ENCODE measurements at places on chromosomes 2 and 18.

DNA sequence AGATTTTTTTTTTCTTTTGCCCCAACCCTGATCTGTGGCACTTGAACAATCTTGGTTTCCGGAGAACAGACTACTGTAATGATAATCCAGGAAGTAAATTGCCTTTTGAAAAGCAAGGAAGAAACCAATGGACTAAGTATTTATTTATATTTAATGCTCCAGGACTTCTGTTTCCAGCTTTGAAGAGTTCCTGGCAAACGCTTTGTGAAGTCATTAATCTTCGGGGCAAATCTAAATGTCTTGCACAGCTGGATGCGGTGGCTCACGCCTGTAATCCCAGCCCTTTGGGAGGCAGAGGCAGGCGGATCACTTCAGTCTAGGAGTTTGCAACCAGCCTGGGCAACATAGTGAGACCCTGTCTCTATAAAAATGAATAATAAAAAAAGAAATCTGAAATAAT lies 135.1 kb upstream of the GATA6 start:
- DNase-seq, result no peak

- no peak for DNase-seq
Measured at GRCh38 chr2:203662951-203663350, 43.5 kb upstream of the CD28 start.

DNA sequence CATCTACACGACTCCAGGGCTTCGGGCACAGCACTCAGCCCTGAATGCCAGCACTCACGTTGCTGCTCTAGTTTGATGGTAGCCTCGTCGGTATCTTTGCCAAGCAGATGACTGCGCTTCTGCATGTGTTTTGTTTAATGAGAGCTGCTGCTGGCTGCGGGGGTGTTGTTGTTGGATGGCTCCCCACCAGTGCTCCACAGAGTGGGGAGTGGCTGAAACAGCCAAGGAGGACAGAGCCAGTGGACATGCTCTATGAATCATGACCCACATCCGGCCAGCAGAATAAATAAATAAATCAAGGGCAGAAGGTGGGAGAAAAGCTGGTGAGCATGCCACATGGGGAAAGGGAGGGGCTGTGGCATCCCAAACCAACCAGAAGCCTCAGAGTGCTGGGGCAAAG lies 131.2 kb upstream of the SOX11 start:
- no peak for DNase-seq

DNA sequence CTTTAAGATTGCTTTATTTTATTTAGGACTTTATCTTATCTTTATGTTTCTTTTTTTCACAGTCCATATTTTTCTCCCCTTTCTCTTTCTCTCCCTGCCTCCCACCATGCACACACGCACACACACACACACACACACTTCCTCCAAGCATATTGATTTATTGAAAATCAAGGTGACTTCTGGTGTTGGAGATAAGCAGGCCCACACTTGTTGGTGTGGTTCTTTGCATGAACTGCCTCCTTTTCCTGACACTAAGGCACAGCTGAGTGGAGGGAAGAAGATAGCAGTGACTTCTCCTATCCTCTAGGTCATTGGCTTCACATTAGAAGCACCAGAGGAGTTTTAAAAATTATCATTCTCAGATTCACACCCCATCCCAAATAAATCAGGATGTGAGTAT lies 18.0 kb downstream of the TBR1 start:
- DNase-seq, result no peak

- no peak for DNase-seq
Measured at GRCh38 chr2:98517636-98518035, 73.0 kb downstream of the INPP4A start.

DNA sequence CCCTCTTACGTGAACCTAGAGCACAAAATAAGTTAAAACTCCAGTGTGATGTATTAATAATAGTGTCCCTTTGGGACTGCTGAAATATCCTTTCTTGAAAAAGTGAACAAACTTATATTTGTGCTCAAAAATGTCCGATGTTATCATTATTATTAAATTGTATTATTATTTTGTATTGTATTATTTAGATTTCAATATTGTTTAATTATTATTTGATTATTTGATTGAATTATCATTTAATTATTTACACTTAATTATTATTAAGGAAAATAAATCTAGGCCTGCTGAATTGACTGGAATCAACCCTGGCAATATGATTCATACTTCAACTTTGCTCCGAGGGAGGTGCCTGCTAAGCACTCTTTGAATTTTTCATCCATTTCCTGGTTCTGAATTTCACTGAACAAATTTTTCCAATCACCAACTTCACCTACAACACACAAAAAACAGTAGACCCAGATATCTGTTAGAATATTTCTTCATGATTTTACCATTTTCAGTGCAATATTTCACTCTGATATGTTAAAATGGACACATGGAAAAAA lies 10.9 kb upstream of the EIF2AK2 start:
- DNase-seq, result no peak

DNA sequence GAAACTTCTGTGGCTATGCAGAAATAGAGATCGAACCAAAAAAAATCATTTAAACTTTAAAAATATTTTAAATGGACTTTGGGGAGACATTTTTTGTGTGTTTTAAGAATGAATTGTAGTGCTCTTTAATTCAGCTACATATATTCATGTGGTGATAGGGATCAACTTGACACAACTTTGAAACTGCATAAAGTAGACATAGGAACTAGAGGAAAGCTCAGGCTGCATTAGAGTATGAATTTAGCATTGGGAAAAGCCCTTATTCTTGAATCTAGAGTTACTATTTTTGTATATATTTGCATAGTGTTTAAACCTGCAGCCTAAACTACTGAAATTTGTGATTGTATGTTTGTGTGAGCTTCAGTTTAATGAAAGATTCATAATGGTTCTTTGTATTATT lies 78.3 kb downstream of the SLC39A10 start:
- no peak for DNase-seq

DNA sequence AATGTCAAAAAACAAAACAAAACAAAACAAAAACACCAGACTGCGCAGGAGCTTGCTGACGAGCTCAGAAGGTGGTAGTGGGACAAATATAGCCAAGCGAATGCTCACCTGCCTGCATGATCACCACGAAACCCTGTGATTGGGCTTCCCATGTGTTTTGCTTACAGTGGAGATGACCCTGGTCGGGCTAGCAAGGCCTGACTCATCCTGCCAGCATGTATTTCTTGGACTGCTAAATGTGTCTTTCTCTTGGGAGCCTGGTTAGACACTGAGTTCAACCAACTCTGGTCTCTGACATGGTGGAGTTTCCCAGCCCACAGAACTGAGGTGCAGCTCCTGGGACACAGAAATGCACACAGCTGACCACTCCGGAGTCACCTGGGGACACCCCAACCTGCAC lies 30.7 kb upstream of the DUSP2 start:
- DNase-seq, result no peak

- no peak for DNase-seq
Measured at GRCh38 chr18:21968338-21968737, 201.1 kb upstream of the GATA6 start.

- DNase-seq, result no peak
Measured at GRCh38 chr2:8110716-8111115, 571.1 kb upstream of the ID2 start.

- no peak for DNase-seq
Measured at GRCh38 chr2:195411219-195411687, 245.8 kb upstream of the SLC39A10 start.

DNA sequence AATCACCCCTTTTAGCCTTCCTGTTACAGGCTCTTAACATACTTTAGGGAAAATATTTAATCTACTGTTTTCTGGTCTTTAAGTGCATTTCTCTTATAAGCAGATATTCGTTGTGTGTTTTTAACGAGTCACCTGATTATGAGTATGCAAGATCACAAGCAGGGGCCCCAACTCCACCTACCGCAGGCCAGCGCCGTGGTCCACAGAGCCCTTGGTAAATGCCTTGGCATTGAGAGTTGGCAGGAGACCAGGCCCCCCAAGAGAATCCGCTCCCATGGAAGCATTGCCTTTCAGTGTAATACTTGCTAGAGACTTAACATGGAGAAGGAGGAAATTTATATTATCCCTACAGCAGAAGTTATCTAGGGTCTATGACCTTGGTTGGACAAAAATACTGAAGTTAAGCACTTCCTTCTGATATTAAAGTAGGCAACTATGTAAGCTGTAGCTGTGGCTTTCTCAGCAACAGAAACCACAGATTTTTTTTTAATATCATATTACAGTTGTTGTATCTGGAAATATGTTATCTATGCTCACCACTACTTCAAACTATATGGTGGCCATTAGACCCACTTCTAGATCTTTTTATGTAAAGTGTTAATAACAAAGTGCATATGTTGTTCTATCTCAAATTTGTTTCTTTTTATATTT lies 241.8 kb upstream of the MGAT5 start:
- DNase-seq, result no peak

GRCh38 chr2:21710496-21710895 lies 586.7 kb downstream of the TDRD15 start:
- no peak for DNase-seq

GRCh38 chr2:187500585-187501359 lies 52.7 kb upstream of the CALCRL start:
- DNase-seq, result no peak

- no peak for DNase-seq
Measured at GRCh38 chr2:225354281-225354774, 45.2 kb upstream of the NYAP2 start.

DNA sequence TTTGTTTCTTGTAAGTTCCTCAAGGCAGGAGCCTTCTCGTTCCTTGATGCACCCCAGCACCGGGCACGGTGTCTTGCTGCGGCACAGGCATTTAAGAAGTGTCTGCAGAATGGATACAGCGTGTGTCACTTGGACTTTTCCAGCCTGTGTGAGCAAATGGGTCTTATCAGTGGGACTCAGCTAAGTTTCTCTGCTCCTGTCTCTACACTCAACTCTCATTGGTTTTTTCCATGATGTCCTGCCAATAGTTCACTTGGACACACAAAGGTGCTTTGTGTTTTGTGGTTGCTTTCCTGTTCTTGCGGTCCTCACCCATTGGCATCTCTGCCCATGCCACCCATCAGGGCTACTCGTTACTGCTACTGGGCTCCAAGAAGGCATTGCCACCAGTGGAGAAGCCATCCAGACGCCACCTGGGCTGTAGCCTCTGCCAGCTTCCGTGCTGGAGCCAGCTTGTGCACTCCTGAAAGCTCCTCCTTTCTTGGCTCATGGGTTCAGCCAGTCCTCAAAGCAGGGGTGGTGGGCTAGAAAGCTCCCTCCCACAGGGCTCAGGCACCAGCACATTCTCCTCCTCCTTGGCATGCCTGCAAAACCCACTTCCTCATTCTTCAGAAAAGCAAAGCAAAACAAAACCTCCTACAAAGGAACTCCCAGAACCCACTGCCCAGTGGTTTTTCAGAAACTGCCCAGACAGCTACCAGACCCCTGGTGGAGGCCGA lies 41.4 kb downstream of the IL1R2 start:
- peak; percentile 12 for DNase-seq

DNA sequence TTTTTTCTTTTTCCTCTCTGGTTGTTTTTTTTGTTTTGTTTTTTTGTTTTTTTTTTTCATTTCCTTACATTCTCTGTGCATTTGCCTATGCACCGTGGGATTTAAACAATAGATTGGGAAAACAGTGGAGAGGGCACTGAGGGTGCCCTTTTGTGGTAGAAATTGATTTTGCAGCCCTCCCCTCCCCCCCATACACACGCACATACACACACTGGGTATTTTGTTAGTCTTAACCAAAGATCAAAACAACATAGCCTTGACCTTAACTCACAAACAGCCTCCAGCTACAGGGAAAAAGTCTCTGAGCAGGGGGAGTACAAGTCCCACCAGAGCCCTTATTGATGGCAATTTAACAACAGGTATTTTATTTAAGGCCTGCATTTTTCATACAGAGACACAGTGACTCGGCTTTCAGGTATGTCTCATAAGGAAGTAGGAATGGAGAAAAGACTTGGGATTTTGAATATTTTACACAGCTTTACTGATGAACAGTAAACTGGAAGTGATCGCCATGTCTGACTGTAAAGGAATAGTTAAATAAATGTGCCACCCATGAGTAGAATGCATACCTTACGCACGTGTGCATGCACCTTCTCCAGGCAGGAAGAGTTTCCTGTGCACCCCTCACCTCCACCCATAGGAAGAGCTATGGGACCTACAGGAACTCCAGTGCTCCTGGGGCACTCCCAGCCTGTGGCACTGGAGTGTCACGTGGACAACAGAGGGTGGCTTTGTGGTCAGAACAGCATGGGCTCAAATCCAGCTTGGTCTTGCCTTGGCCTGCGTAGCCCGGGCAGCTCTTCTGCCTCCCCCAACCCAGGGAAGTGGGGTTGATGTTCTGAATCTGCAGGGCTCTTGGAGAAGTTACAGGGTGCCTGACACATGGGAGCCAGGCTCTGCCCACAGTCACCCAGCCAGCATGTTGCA lies 266.4 kb downstream of the ANAPC1 start:
- no peak for DNase-seq

DNA sequence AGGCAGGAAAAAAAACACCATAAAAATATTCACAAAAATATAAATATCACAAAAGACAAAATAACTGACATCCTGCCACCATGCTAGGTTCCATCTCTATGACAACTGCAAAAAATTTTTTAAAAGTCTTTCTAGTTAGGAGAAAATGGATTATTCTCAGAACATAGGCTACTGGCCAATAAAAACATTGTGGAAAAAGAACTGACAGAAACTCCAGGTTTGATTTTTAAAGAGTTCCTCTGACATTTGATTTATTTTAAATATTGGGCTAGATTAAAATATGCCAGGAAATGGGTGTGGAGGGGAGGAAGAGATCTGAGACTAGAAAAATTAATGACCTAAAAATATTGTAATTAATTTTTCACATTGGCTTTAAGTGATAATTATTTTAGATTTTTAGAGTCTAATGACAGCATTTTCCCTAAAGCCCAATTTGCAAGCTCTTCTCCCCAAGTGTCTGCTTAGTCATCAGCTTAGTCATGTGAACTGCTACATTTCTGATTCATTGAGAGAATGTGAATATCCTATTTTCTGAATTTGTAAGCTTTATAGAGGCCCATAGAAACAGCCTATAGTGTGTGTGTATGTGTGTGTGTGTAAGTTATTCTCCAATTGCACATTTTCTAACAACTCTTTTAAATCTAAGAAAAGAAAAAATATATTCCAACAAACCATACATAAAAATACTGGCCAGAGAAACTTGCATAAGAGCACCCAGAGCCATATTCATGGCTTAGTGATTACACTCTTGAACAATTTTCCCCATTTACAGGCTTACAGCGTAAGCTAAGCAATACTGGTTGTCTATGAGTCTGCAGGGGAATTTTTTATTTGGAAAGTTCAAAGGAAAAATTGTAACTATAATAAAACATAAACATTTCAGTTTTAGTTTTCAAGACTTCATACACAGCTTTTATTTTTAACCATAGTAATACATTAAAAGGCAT lies 48.4 kb downstream of the TMEFF2 start:
- DNase-seq, result no peak

GRCh38 chr2:167822690-167823465 lies 424.5 kb downstream of the STK39 start:
- DNase-seq, result no peak

DNA sequence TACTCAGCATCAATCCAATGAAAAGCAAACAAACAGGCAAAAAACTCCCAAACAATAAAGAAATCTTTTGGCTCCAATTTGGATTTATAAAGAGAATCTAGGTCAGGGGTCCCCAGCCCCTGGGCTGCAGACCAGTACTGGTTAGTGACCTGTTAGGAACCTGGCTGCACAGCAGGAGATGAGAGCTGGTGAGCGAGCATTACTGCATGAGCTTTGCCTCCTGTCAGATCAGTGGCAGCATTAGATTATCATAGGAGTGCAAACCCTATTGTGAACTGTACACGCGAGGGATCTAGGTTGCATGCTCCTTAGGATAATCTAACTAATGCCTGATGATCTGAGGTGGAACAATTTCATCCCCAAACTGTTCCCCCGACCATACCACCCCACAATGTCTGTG lies 102.2 kb downstream of the KIAA1328 start:
- no peak for DNase-seq

Data from central memory CD4-positive, alpha-beta T cell (primary cell).